ENCODE measurements at places on chromosomes 7 and 10.

DNA sequence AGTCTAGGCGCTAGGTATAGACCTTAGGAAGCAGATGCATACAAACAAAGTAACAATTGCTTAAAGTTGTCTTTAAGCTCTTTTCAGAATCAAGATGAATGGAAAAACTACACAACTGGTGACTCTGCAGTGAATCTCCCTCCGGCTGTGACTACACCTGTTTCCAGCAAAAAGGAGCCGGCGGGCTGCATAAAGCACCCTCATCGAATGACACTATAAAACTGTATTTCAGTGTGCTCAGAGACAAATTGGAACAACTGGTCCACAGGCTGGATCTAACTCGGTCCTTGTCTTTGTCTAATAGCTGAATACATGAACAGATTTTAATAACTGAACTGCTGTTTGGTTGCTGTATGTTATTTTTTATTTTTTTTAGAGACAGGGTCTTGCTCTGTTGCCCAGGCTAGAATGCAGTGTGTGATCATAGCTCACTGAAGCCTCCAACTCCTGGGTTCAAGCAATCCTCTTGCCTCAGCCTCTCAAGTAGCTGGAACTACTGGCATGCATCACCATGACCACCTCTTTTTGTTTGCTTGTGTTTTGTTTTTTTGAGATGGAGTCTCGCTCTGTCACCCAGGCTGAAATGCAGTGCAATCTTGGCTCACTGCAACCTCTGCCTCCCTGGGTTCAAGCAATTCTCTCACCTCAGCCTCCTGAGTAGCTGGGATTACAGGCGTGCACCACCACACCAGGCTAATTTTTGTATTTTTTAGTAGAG lies 64.2 kb upstream of the SVIL start:
- peaks cover 36% of the 10 kb centered on the region for H3K4me1 ChIP-seq
- H3K27ac ChIP-seq: no peak overlapping the region
- no peak overlapping the region for H3K4me3 ChIP-seq
- H3K36me3 ChIP-seq: no peaks in the 10 kb centered on the region
- no peaks in the 10 kb centered on the region for H3K27me3 ChIP-seq
- DNase-seq: no peak

- DNase-seq: no peak
- H3K36me3 ChIP-seq: no peaks in the 10 kb centered on the region
- no peaks in the 10 kb centered on the region for H3K27me3 ChIP-seq
- H3K27ac ChIP-seq: no peak within 1 kb of the TSS
- peak within 1 kb of the TSS; percentile 27 for H3K4me3 ChIP-seq
Observed at GRCh38 chr10:100519311-100520051, at the start of gene SEC31B. TSS of gene SEC31B (minus strand) at chr10:100519861. CDS start at chr10:100516952, 2,909 bp downstream.

GRCh38 chr7:107597582-107597916 lies 17.5 kb downstream of the BCAP29 start:
- H3K36me3 ChIP-seq: no peaks in the 10 kb centered on the region
- no peaks in the 10 kb centered on the region for H3K4me1 ChIP-seq
- no peaks in the 10 kb centered on the region for H3K27me3 ChIP-seq

- no peaks in the 10 kb centered on the region for H3K4me1 ChIP-seq
- no peak for DNase-seq
- no peaks in the 10 kb centered on the region for H3K36me3 ChIP-seq
- no peak overlapping the region for H3K4me3 ChIP-seq
Observed at GRCh38 chr7:68309806-68310205, 1288.5 kb upstream of the AUTS2 start.
